Activated CD8-positive, alpha-beta memory T cell treated with anti-CD3 and anti-CD28 coated beads for 36 hours (primary cell): ENCODE measurements at places on chromosomes 12 and 14. TPM values are rescaled to one million over a fixed set of nuclear protein-coding genes. Genes with fewer than 3 reads are reported as not detected.

Gene PPFIA2
- not detected for total RNA-seq

Gene REM2
- total RNA-seq = 0.11 TPM

Gene CLEC1B
- total RNA-seq = not detected

Gene COCH
- total RNA-seq = 3.1 TPM

Gene BATF
- total RNA-seq = 127 TPM

Gene KRT78
- total RNA-seq = not detected

Gene ZDHHC22
- total RNA-seq = not detected

Gene STXBP6
- total RNA-seq = 0.34 TPM

Gene DPF3
- total RNA-seq = 0.48 TPM

Gene ETNK1
- total RNA-seq = 75.6 TPM

Gene KMT2D
- total RNA-seq = 67.6 TPM
